ENCODE measurements at places on chromosomes 7 and 10. TPM values are rescaled to one million over a fixed set of nuclear protein-coding genes. Genes with fewer than 3 reads are reported as not detected.

DNA sequence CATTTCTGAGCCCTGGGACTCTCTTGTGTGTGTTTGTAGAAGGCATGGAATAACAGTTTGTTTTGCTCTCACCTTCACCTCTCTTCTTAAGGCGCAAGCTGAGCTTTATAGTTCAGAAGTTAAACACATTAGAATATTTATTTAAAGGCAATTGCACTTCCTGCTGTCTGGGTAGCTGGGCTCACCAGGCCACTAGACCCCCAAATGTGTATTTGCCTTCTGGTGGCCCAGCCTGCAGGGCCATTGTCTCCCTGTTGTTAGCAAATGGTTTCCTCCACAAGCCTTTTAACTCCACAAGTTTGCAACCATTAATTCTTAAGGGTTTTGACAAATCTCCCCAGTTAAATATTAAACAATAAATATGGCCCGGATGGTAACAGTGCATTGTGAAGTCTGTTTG lies 31.1 kb upstream of the NEUROD6 start:
- no peak overlapping the region for H3K4me3 ChIP-seq
- no peaks in the 10 kb centered on the region for H3K36me3 ChIP-seq
- no peaks in the 10 kb centered on the region for H3K27me3 ChIP-seq
- H3K4me1 ChIP-seq: no peaks in the 10 kb centered on the region

DNA sequence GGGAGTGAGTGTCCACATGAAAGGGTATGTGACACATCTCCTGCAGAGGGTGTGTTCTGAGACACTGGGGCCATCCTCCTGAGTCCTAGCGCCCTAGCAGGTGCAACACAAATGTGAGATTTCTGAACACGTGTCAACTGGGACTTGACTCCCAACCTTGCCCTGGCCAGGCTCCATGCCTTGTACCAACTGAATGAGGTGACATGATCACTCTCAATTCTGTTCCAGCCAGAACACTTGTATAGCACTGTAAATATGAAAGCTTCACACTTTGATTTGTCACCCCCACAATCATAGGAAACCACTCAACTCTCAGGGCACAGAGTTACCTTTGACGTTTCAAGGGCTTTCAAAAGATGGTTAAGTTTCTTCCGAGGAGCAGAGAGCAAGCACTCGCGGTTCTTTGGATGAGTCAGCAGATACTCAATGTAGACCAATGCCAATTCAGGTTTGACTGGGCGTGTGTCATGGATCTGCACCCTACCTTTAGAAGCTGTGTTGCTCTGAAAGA lies 48.6 kb downstream of the NCAPG2 start:
- H3K4me1 ChIP-seq: peaks cover 7% of the 10 kb centered on the region
- H3K27me3 ChIP-seq: no peaks in the 10 kb centered on the region
- peak; percentile 58 for DNase-seq
- H3K4me3 ChIP-seq: peak overlapping the region; percentile 20
- peak overlapping the region; percentile 65 for H3K27ac ChIP-seq

DNA sequence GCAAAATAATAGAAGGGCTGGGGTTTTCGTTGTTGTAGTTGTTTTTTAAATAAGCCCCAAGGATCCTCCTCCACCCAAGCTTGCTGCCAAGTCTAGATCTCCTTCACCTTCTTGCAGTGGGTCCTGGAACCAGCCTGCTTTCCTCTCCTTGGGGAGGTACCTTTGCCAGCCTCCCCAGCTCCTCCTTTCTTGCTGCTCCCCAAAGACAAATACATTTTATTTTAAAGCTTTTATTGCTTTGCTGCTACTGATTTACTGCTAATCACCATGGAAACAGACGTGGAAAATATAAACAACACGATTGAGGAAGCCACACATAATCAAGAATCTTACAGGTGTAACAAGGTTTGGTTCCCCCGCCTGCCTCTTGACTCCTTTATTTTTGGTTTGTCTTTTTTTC lies 17.4 kb upstream of the SLF2 start:
- H3K4me1 ChIP-seq: no peaks in the 10 kb centered on the region
- H3K36me3 ChIP-seq: no peaks in the 10 kb centered on the region
- peaks cover 9% of the 10 kb centered on the region for H3K27me3 ChIP-seq
- H3K4me3 ChIP-seq: no peak overlapping the region
- no peak overlapping the region for H3K27ac ChIP-seq

GRCh38 chr10:34489411-34489810 lies 325.7 kb downstream of the PARD3 start:
- no peaks in the 10 kb centered on the region for H3K4me1 ChIP-seq
- H3K4me3 ChIP-seq: no peak overlapping the region
- no peaks in the 10 kb centered on the region for H3K27me3 ChIP-seq
- no peaks in the 10 kb centered on the region for H3K36me3 ChIP-seq

- no peaks in the 10 kb centered on the region for H3K4me1 ChIP-seq
- H3K4me3 ChIP-seq: no peak overlapping the region
- H3K27ac ChIP-seq: no peak overlapping the region
- no peak for DNase-seq
- H3K27me3 ChIP-seq: peaks cover 2% of the 10 kb centered on the region
Measured at GRCh38 chr10:71127104-71127503, 85.3 kb upstream of the UNC5B start.

The SEMA4G gene
- 1.1 TPM for total RNA-seq

DNA sequence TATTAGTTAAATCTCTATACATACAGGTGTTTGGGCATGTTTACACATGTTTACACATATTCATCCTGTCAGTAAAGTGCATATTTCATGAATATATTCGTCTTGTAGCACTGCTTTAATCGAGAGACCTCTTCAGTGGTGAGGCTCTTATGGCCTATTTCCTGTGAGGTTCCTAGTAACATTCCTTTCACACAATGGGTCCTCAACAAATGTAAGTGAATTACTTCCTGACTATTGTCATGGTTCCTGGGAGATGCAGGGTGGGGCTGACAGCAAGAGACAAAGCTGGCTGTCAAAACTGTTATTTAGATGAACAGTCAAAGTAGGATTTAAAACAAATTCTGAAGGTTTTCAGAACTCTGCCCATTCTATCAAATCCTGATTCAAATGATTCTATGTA lies 12.4 kb upstream of the SEMA3A start:
- no peaks in the 10 kb centered on the region for H3K27me3 ChIP-seq
- no peaks in the 10 kb centered on the region for H3K4me1 ChIP-seq
- H3K27ac ChIP-seq: no peak overlapping the region
- no peak overlapping the region for H3K4me3 ChIP-seq
- no peak for DNase-seq

The SMURF1 gene
- total RNA-seq: 35.3 TPM

The HTR7 gene
- not detected for total RNA-seq

The DLD gene
- 66.7 TPM for total RNA-seq

GRCh38 chr7:28116041-28116440 lies 64.6 kb downstream of the JAZF1 start:
- no peak overlapping the region for H3K4me3 ChIP-seq
- DNase-seq: no peak
- peaks cover 2% of the 10 kb centered on the region for H3K36me3 ChIP-seq
- H3K4me1 ChIP-seq: peaks cover 15% of the 10 kb centered on the region

The TUBAL3 gene
- total RNA-seq: not detected

DNA sequence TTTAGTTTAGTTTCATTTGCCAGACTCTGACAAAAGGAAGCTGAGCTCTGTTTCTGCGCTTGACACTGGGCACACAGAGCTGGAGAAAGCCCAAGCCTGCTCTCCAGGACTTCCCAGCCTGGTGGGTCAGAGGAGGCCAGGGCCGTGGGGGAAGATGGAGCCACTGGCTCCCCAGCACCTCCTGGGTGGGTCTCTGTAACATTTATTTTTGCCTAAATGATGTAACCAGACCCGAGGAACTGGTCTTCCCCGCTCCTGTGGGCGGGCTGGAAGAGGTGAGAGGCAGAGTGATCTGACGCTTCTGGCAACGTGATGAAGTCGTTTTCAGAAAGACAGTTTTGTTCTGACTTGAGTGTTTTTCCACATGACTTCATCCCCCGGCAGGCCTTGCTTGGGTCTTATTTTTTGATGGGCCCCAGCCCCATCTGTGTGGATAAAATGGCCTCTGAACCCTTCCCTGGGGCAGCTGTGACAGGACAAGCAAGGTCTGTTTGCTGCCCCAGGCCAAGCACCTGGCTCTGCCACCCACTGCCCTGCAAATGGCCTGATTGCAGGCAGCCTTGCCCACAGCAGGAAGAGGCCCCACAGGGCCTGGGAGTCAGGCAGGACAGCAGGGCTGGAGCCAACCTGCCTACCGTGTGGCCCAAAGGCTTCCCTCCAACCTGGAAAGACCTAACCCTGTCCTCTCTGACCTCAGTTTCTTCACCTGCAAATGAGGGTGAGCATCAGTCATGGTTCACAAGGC lies 304.9 kb upstream of the ZMIZ1 start:
- H3K4me3 ChIP-seq: no peak overlapping the region
- H3K27me3 ChIP-seq: no peaks in the 10 kb centered on the region
- H3K36me3 ChIP-seq: no peaks in the 10 kb centered on the region
- no peak overlapping the region for H3K27ac ChIP-seq
- no peak for DNase-seq

DNA sequence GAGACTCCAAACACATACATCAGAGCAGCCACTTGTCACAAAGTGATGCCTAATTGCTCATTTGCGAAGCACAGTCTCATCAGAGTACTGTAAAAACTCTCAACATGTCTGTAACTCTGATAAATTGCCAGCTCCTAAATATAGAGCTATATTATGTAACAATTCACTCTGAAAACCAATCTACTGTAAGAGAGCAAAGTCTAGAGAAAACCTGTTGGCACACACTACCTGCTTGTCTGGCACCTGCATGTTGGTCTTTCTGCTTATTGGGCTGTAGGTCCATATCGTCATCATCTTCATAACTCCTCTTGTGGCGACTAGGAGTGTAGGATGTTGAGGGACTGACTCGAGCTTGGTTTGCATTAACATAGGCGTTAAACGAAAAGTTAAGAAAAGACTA lies 19.8 kb downstream of the MCMBP start:
- H3K27me3 ChIP-seq: no peaks in the 10 kb centered on the region
- H3K4me3 ChIP-seq: no peak overlapping the region
- no peak overlapping the region for H3K27ac ChIP-seq
- H3K4me1 ChIP-seq: no peaks in the 10 kb centered on the region
- peaks cover 72% of the 10 kb centered on the region for H3K36me3 ChIP-seq

- H3K27me3 ChIP-seq: no peaks in the 10 kb centered on the region
- no peaks in the 10 kb centered on the region for H3K4me1 ChIP-seq
- no peak overlapping the region for H3K4me3 ChIP-seq
- peak; percentile 30 for DNase-seq
- no peak overlapping the region for H3K27ac ChIP-seq
Measured at GRCh38 chr10:96556003-96556402, 30.8 kb downstream of the TM9SF3 start.

The ADAM12 gene
- total RNA-seq: 3.8 TPM

- H3K36me3 ChIP-seq: no peaks in the 10 kb centered on the region
- H3K4me3 ChIP-seq: no peak overlapping the region
- H3K4me1 ChIP-seq: no peaks in the 10 kb centered on the region
- H3K27ac ChIP-seq: no peak overlapping the region
Measured at GRCh38 chr10:28849821-28850220, 172.5 kb downstream of the BAMBI start.

The SPACDR gene
- total RNA-seq: 3.7 TPM

The FIGNL1 gene
- total RNA-seq: 13.8 TPM

The C7orf33 gene
- total RNA-seq: not detected

The LSM5 gene
- total RNA-seq: 17.3 TPM

The POLR2J3 gene
- total RNA-seq: 214 TPM

The RBM33 gene
- 196 TPM for total RNA-seq

- peaks cover 3% of the 10 kb centered on the region for H3K27me3 ChIP-seq
- no peak for DNase-seq
- H3K4me3 ChIP-seq: no peak overlapping the region
- no peaks in the 10 kb centered on the region for H3K36me3 ChIP-seq
- H3K4me1 ChIP-seq: no peaks in the 10 kb centered on the region
- no peak overlapping the region for H3K27ac ChIP-seq
Measured at GRCh38 chr7:23213755-23214154, 31.9 kb downstream of the NUP42 start.
